Spleen (tissue), 13 donors: ENCODE measurements at places on chromosomes 1 and 21. TPM values are rescaled to one million over a fixed set of nuclear protein-coding genes. Genes with fewer than 3 reads are reported as not detected.

Gene CPTP
- total RNA-seq = 42.1 TPM

Gene FAM43B
- 0.79 TPM for total RNA-seq

Gene TEX38
- total RNA-seq = not detected

Gene WNT3A
- total RNA-seq = not detected

Gene GJA8
- not detected for total RNA-seq

GRCh38 chr21:33301632-33302002, 23.2 kb upstream of the IFNAR1 start:
- DNase-seq = no peak

DNA sequence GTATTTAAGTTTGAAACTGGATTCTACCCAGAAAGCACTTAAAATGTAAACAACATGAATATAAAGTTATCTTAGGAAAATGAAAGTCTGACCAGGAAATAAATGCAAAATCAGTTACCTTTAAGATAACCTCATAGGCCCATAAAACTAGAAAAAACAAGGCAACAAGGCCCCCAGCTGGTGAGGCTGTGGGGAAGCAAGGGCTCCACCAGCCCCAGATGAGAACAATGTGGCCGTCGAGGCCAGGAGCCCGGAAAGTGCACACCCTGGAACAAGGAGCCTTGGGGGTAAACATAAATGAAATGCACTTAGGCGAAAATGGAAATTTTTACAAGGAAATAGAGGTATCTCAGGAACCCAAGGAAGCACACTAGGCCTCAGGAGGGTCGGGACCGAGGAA, 37.9 kb upstream of the BMP8B start:
- DNase-seq = no peak

GRCh38 chr1:219460896-219461815, 151.7 kb downstream of the ZC3H11B start:
- DNase-seq = no peak

GRCh38 chr1:59159557-59160203, 137.2 kb upstream of the FGGY start:
- no peak for DNase-seq

GRCh38 chr21:39390212-39390765, 41.4 kb upstream of the HMGN1 start:
- DNase-seq = no peak

GRCh38 chr1:18013216-18013615, 94.4 kb upstream of the IGSF21 start:
- DNase-seq = no peak

DNA sequence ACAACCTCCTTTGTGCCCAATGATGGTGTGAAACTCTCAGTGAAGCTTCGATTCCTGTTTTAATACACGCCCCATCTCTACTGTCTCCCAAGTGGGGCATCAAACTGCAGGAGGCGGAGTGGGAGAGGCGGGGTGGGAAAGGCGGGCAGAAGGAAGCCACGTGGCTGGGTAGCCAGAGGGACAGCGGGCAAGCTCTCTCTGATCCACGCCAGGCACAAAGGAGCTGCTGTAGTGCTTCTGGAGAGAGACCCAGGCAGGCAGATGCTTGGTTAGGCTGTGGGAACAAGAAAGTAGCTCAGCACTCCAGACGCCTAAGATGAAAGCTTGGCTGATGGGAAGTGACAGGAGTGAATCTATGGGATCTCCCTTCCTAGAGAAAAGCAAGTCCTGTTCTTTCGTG, 25.7 kb downstream of the TRIM67 start:
- no peak for DNase-seq

- DNase-seq = no peak
Observed at GRCh38 chr1:202638019-202638700, 72.1 kb downstream of the SYT2 start.

GRCh38 chr1:67537667-67538018, 107.4 kb upstream of the SERBP1 start:
- no peak for DNase-seq

DNA sequence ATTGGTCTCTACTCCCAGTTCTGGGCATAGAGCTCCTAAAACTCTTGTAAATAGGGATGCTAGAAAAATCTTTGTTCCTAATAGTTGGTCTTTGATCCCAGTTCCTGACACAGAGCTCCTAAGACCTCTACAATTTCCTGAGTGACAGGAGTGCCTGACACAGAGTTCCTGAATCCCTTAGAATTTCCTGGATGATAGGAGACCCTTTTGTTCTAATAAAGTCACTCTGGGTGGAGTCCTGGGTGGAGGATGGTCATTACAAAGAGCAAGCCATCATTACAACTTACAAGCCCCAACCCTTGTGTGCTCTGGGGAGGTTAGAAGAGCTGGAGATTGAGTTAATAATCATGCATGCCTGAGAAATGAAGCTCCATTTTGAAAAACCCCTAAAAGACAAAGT, 58.4 kb downstream of the ZZZ3 start:
- no peak for DNase-seq

DNA sequence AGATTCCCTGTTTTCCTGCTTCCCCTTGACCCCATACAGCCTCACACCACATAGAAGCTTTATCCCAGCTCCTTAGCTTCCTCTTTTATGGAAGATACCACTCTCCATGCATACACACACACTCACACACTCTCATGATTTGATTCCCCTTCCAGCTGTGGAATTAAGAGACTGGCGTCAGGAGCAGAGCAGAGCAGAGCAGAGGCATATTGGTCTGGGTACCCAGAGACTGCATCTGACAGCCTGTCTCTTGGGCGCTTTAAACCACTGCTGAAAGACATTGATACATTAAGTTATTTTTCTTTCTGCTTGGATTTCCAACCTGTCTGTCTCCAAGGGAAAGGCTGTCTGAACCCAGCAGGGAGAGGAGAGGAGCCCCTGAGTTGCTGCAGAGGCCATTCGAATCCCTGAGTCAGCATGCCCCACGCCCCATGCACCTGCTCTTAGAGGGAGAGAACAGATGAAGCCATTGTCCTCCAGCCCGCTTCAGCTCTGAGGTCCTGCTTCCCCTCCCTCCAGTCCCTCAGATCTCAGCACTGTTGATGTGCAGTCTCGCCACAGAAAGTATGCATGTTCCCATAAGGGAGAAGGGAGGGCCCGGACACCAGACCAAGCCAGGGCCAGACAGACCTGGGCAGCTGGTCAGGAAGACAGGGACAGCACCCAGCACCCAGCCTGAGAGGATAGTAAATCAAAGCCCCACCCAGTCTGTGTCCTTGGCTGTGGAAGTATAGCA, 66.7 kb upstream of the GJB5 start:
- no peak for DNase-seq
